ENCODE measurements at places on chromosomes 2 and 18. TPM values are rescaled to one million over a fixed set of nuclear protein-coding genes. Genes with fewer than 3 reads are reported as not detected.

LCT gene
- total RNA-seq, result not detected

- no peak for DNase-seq
Measured at GRCh38 chr2:166960702-166961270, 72.5 kb downstream of the XIRP2 start.

DES gene
- 37.0 TPM for total RNA-seq

CERKL gene
- not detected for total RNA-seq

All from mesothelial cell of epicardium (in vitro differentiated cells).